ENCODE measurements at places on chromosomes 11 and 22.

DNA sequence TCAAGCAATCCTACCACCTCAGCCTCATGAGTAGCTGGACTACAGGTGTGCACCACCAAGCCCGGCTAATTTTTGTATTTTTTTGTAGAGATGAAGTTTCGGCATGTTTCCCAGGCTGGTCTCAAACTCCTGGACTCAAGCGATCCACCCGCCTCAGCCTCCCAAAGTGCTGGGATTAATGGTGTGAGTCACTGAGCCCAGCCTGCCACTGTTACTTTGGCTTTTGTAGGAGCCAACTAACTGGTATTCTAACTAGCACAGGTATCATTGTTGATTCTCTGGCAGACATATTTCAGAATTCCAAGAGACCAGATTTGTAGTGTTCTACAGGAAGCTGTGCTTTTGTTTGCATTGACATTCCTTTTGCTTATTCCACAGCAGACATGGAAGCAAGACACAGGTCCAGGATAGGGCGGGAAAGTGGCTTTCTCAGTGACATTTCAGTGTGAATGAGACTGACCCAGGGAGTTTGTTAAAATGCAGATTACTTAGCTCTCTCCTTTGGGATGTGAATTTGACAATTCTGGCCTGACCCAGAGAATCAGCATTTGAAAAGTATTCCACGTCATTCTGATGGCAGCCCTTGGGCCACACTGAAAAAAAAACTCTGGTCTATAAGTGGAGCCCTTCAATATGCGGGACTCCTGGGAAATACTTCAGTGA, 52.2 kb upstream of the PAX6 start:
- DNase-seq = no peak

DNA sequence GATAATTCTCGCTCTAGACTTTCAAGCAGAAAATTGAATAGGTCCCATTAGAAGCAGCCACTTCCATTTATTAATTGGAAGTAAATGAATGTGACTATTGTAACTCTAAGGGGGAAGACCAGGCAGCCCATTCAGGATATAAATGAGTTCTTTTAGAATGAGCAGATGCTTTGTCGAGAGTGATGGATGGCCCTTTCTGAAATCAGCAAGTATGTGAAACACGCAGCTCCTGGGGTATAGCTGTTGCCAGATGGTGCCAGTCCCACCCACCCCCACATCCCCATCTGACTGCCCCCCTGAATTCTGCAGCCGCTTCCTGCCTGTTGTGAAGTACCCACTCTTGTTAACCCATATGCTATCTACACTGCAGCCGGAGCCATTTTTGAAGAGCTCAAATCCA, 3.7 kb downstream of the SLC15A3 start:
- DNase-seq = no peak

- no peak for DNase-seq
Observed at GRCh38 chr11:8545698-8546366, 48.2 kb downstream of the STK33 start.

GRCh38 chr11:63532799-63533475, 3.7 kb upstream of the PLAAT4 start:
- no peak for DNase-seq

Data from cortex of kidney (tissue), 1 donor.